ENCODE measurements at places on chromosomes 5 and 9.

DNA sequence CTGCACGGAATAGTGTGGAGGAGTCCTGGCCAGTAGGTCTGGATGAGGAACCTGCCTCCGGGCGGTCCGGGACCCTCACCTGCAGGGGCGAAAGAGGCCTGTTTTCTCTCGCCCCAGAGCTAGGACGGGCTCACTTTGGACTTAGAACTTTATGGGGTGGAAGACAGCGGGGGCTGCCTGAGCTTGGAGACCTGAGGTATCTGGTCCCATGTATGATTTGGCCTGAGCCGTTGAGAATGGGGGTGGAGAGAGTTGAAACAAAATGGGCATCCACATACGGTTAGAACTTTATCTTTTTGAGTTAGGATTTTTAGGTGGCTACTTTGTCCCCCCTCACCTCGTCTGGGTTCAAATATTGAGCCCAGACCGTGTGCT is 681 bp upstream of the ETF1 start:
- DNase-seq, result no peak

DNA sequence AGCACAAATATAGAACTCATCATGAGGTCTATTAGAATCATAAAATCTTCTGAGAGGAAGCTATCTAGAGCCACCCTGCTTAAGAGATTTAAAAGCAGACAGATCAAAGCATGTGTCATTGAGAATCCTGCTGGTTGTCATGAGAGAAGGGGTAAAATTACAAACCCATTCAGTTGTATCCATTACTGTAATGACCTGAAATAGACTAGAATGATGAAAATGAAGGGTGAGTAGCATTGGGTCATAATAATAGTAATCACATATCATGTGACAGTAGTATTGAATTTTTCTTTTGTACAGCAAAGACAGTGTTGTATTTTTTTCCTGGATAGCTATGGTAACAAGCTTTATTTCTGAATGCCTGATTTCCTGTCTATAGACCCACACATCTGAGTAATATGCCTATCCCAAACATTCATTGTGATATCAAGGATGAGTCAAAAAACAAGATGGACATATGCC is 149.0 kb downstream of the PDE4D start:
- DNase-seq, result peak; percentile 84

- no peak for DNase-seq
These were observed 412.5 kb upstream of the POU5F2 start for GRCh38 chr5:94153736-94154450.

GRCh38 chr5:157327771-157328170 is 61.8 kb downstream of the CYFIP2 start:
- no peak for DNase-seq

DNA sequence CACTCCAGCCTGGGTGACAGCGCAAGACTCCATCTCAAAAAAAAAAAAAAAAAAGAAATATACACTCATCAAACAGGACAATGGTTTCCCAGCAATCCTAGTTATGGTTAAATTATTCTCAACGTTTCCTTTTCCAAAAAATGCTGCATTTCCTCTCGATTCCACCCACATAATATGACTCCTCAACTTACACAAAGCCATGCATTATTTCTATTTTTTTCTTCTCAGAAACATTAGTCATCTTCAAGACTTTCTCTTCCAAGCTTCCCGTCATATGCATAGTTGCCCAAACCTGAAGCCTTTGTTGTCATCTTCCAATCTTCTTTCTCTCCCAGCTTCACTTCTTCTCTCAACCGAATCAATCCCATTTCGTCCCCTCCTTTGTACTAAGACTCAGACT is 61.4 kb upstream of the RANBP6 start:
- DNase-seq, result no peak

GRCh38 chr5:88923623-88924329 is 40.8 kb upstream of the MEF2C start:
- no peak for DNase-seq

GRCh38 chr5:125491986-125492492 is 745.6 kb upstream of the ZNF608 start:
- DNase-seq, result no peak

- no peak for DNase-seq
These were observed 70.2 kb upstream of the CTSL start for GRCh38 chr9:87655731-87656130.

GRCh38 chr5:78639791-78640190 is 8.8 kb downstream of the LHFPL2 start:
- no peak for DNase-seq

DNA sequence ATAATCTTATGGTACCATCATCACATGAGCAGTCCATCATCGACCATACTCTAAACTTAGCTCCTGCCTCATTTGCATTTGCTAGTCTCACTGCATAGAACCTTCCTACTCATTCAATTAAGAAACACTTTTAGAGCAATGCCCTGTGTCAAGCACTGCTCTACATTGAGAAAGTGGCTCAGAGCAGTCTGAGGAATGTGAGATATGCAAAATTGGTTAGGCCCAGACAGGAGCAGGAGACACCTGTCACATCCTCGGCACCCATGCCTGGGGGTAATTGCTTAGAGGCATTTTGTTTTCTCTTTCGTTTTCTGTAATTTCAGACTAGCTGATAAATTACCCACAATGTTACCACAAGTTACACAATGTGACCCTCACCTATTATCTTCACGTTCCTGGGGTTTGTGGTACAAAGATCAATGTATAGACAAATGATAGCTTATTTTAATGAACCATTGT is 4.9 kb upstream of the RARS1 start:
- no peak for DNase-seq
